ENCODE measurements at places on chromosomes 5 and 9.

DNA sequence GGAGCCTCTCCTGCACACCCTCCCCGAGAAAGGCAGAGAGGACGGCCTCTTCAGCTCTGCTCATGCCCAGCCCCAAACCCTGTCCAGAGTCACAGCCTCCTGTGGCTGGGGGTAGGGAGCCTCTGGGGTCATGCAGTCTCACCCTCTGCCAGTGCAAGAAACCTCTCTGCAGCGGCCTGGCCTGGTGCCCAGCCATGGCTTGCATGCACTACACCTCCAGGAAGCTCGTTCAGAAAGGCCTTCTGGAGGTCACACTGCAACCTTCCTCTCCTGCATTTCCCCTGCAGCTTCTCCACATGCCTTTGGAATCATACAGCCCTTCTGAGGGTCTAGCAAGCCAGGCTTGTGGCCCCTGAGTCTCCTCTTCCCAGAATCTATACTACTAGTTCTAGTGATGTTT lies 17.9 kb downstream of the CSF1R start:
- DNase-seq, result no peak

- DNase-seq, result no peak
These were observed 94.0 kb downstream of the RCL1 start for GRCh38 chr9:4886698-4887097.

- no peak for DNase-seq
These were observed 390.9 kb upstream of the DAB2 start for GRCh38 chr5:39815711-39816110.

DNA sequence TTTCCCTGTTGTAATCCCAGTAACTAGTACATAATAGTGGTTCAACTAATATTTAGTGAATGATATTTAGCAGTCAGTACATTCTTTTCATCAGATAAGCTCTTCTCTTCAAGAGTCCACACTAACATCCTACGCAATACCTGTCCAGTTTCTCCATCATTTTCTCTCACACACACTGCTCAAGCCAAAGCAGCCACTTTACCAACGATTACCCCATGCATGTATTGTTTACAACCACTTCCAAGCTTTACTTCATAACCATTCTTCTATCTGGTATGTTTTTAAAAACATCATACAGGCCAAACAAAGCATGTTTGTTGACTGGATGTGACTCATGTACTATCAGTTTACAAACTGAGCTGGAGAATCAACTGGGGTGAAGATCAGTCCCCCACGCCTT lies 7.3 kb downstream of the UBTD2 start:
- DNase-seq, result peak; percentile 3

- peak; percentile 4 for DNase-seq
These were observed 93.1 kb downstream of the PJA2 start for GRCh38 chr5:109316634-109317033.

- no peak for DNase-seq
These were observed 561.1 kb downstream of the NR2F1-AS1 start for GRCh38 chr5:93019896-93020295.

- DNase-seq, result peak; percentile 4
These were observed 15.5 kb upstream of the HSD17B3 start for GRCh38 chr9:96317335-96317980.

- DNase-seq, result no peak
These were observed 6.4 kb upstream of the CHD1 start for GRCh38 chr5:98935206-98935605.
